Smooth muscle cell of the coronary artery (primary cell): ENCODE measurements at places on chromosomes 7 and 10. TPM values are rescaled to one million over a fixed set of nuclear protein-coding genes. Genes with fewer than 3 reads are reported as not detected.

The SAP25 gene
- total RNA-seq: 0.08 TPM in 1 of 2 replicates, not detected in the other

The DDX21 gene
- total RNA-seq: 25.4 and 66.2 TPM in 2 replicates

The HMX2 gene
- total RNA-seq: not detected in 2 replicates

The PCLO gene
- under 0.01 TPM in 1 of 2 replicates, not detected in the other for total RNA-seq

The IRF5 gene
- 0.15 TPM in 1 of 2 replicates, not detected in the other for total RNA-seq

The ATRNL1 gene
- 0.23 and 1.4 TPM in 2 replicates for total RNA-seq

The EN2 gene
- total RNA-seq: under 0.01 TPM in 1 of 2 replicates, not detected in the other

The SDK1 gene
- under 0.01 and 1.8 TPM in 2 replicates for total RNA-seq

The CALML5 gene
- not detected in 2 replicates for total RNA-seq

The CCDC136 gene
- 3.2 and 4.4 TPM in 2 replicates for total RNA-seq
